Stimulated activated CD8-positive, alpha-beta memory T cell treated with anti-CD3 and anti-CD28 coated beads, Interleukin-15, amount 100 ng/mL, for 24 hours (primary cell): ENCODE measurements at places on chromosomes 2 and 18.

GRCh38 chr18:2920027-2920426 is 73.2 kb downstream of the EMILIN2 start:
- DNase-seq: no peak

DNA sequence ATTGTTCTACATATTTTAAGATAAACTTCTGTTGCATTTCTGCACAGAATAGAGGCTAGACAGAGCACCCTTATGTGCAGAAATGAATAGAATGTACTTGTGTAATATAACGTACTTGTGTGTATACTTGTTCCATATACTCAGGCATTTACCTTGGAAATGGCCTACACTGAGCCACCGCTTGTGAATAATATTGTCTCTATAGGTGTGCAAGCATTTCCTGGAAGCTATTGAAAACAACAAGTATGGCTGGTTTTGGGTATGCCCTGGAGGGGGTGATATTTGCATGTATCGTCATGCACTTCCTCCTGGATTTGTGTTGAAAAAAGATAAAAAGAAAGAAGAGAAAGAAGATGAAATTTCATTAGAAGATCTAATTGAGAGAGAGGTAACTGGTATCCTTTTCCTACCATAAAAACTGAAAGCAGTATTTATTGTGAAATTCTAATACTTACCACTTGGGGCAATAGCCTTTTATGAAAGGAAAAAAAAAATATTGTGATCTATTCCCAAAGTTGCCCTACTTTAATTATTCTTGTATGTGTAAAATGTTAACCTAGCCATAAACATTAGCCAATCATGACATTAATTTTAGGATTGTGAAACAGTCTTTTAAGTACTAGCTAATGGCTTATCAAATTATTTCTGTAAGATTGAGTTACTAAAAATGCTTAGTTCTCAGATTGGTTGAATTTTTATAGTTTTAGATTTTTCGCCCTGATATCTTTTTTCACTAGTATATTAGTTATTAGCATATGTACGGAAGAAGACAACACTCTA is 18.0 kb downstream of the ZC3H15 start:
- DNase-seq: no peak

GRCh38 chr18:76490670-76491472 is 4.2 kb downstream of the ZNF516 start:
- DNase-seq: no peak

- no peak for DNase-seq
Observed at GRCh38 chr2:215918901-215919599, 94.3 kb downstream of the MREG start.
